ENCODE measurements at places on chromosomes 13 and 19.

GRCh38 chr19:22945560-22945959 is 57.4 kb downstream of the ZNF728 start:
- no peak for DNase-seq

DNA sequence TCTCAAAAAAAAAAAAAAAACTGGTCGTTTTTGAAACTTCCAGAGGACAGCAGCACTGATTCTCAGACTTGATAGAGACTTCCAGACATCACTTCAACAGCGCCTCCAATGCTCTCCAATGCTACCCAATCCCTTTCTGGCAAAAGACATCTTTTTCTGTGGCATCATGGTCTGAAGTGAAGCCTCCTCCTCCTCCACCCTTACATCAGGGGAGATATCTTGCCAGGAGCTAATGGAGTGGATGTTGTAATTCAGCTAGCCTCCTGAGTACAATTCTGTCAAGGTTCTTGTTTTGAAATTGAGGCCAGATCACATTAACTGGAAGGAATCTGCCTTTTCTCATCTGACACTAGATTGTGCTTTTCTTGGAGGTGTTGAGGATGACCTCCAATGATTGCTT is 24.2 kb downstream of the FXYD5 start:
- DNase-seq = no peak

GRCh38 chr13:52980695-52981094 is 47.9 kb upstream of the OLFM4 start:
- DNase-seq = no peak

GRCh38 chr19:46404055-46404752 is 9.2 kb downstream of the CCDC8 start:
- DNase-seq = peak; percentile 77

DNA sequence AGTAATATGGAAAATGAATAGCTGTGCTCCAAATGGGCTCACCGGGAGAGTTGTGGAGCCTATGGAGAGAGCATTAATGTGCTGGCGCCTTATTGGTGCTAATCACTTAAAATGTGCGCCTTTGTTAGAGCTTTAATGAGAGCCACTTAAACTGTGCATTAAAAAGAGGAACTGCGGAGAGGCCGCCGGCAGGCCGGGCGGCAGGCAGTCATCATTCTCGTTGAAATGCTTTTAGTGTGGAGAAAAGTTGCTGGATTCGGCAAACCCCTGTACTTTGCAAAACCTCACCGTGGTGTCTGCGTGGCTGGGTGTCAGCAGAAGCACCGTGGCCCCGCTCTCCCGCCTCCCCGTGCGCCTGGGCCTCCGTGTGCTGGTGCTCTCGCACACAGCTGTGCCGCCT is 105.5 kb downstream of the KDM4B start:
- no peak for DNase-seq

GRCh38 chr13:111925146-111925875 is 141.6 kb upstream of the SOX1 start:
- no peak for DNase-seq

- no peak for DNase-seq
Measured at GRCh38 chr13:78764665-78765064, 105.7 kb upstream of the OBI1 start.

DNA sequence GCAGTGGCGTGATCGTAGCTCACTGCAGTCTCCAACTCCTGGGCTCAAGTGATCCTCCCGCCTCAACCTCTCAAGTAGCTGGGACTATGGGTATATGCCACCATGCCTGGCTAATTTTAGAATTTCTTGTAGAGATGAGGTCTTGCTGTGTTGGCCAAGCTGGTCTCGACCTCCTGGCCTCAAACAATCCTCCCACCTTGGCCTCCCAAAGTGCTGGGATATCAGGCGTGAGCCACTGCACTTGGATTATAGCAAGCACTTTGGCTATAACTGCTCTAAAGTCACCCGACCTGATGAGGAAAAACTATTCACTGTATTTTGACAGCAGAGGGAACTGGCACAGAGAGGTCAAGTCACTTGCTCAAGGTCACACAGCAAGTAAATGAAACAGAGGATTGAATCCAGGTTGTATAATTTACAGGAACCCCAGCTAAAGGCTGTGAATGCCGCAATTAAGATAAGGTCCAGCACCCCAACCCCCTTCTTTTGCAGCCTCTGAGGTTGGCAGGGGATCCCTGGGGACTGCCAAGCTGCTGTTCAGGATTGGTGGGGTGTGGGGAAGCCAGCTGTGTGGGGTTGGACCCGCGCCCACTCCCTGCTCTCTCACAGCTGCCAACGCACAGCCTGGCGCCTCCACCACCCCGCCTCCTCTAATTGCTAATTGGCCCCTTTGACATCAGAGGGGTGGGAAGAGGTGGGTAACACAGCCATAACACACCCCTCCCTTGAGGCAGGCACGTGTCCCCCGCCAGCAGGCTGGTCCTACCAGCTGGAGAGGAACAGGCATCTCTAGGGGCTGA is 6.0 kb downstream of the TMIGD2 start:
- no peak for DNase-seq

GRCh38 chr13:33081666-33082065 is 65.4 kb downstream of the KL start:
- DNase-seq = no peak

DNA sequence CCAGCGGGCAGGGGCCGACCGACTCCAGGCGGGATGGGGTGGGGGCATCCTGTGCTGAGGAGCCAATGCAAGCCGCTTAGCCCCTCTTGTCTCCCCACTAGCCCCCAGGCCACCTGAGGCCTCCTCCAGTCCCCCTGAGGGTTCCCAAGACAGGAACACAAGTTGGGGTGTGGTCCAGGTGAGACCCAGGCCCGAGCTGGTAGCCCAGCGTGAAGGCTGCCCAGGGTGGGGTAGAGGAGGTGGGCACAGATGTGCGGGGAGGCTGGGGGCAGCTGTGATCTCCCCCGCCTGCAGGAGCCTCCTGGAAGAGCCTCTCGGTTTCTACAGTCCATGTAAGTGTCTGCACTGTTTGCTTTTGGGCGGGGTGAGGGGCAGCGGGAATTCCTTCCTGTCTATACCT is 10.4 kb downstream of the TLE6 start:
- DNase-seq = no peak

DNA sequence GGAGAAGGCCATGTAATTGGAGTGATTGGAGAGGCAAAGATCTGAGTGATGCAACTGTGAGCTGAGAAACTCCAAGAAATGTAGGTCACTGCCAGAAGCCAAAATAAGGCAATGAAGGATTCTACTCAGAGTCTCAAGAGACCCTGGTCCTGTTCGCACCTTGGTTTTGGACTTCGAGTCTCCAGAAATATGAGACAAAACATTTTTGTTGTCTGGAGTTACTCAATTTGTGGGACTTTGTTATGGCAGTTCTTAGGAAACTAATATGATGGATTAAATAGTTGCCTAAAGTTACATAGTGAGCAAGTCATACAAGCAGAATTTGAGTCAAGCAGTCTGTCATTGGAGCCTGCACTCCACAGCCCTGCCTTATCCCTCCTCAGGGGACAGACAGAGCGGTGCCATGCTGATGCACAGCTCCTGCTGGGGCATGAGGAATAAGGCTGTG is 104.2 kb downstream of the ITGBL1 start:
- DNase-seq = no peak

GRCh38 chr13:97844151-97844550 is 109.3 kb upstream of the IPO5 start:
- DNase-seq = no peak

GRCh38 chr19:38727306-38727867 is 16.9 kb downstream of the CAPN12 start:
- DNase-seq = no peak

GRCh38 chr13:29595380-29596063 is at the start of gene SLC7A1:
TSS of gene SLC7A1 (minus strand) at chr13:29595688. CDS start at chr13:29536188, 59,500 bp downstream.
- DNase-seq = peak; percentile 86

DNA sequence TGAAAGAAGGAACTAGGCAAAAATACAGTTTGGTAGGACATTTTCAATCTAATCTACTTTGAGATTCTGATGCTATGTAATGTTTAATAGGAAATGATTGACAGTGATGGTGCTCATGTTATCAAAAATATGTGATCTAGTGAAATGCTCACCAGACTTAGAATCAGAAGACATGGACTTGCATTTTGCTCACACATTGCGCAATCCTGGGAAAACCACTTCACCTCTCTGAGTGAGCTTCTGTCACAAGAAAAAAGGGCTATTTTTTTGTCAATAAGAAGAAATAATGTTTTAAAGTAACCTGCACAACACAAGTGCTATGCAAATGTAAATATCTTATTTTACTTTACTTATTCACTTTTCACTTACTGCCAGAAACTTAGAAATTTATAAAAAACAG is 380.9 kb upstream of the HTR2A start:
- no peak for DNase-seq

DNA sequence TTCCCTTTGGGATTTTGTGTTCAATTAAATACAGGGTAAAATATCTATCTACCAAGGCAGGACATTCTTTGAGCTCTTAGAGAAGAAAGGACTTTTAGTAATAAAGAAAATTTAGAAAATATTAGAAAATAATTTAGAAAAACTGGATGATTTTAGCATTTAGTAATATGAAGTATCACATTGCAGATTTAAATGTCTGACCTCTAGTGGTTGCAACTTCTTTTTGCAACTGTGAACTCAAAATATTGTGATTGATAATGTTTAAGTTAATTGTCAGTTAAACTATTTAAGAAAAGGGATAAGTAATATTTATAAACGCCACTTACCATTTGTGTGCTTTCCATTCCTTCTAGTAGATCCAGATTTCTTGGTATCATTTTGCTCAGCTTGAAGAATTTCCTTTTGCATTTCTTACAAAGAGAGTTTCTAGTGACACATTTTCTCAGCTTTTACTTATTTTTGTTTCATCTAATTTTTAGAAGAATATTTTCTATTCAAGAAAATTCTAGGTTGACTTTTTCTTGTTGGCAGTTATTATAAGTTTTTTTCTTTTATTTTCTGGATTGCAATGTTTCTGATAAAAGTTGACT is 10.3 kb upstream of the POSTN start:
- no peak for DNase-seq

DNA sequence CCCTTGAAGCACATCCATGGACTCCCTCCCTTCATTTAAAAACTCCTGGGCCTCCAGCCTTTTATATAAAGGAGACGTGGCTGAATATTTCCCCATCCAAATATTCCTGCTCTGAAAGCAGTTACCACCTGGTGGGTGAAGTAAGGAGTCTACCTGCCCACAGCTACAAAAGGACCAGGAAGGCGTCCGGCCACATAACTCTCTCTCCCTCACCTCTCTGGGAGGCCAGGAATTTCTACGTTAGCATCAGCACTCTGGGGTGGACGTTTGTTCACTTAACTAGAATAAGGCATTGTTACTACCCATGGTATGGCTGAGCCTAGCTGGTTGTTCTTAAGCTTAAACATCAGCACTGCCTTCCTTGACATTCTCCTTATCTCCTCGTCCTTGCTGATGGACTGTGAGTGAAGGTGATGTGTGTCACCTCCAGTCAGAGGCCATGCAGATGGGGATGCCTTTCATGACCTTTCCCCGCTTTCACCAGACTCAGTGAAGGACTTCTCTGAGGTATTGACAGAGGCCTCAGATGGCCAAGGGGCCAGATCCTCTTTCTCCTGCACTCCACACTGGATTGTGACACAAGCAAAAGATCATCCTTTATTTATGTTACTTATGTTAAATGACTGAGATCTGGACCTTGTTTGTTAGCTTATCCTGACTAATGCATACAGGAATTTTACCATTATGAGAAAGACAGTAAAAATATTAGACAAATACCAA is 22.2 kb upstream of the KPNA3 start:
- DNase-seq = no peak

- no peak for DNase-seq
Measured at GRCh38 chr13:73355134-73355533, 296.3 kb downstream of the KLF5 start.

- no peak for DNase-seq
Measured at GRCh38 chr13:23458989-23459388, 25.5 kb upstream of the SACS start.

DNA sequence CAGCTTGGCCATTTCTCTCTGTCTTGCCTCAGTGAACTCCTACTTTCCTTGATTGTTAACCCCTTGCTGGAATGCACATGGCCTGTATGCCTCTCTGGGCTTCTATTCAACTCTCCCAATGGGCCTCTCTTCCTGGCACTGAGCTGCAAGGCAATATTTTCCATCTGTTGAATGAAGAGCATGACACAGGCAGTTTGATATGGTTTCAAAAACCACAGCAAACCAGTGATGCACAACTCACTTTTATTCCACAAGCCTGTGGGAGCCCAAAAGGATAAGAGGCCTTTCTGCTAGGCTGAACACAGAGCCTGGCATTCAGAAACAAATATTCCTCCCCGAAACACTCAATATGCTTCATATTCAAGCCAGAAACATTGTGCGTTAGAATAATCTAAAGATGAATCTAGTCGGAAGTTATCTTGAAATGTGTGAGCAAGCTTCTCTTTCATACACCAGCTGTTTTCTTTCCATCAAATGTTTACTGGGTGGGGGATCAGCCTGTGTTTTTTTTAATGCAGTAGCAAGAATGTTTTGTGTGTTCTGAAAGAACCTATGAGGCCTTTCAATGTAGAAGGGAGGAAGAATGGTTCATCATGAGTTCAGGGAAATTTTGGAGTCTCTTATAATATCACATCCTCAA is 443.1 kb upstream of the SPRY2 start:
- no peak for DNase-seq

DNA sequence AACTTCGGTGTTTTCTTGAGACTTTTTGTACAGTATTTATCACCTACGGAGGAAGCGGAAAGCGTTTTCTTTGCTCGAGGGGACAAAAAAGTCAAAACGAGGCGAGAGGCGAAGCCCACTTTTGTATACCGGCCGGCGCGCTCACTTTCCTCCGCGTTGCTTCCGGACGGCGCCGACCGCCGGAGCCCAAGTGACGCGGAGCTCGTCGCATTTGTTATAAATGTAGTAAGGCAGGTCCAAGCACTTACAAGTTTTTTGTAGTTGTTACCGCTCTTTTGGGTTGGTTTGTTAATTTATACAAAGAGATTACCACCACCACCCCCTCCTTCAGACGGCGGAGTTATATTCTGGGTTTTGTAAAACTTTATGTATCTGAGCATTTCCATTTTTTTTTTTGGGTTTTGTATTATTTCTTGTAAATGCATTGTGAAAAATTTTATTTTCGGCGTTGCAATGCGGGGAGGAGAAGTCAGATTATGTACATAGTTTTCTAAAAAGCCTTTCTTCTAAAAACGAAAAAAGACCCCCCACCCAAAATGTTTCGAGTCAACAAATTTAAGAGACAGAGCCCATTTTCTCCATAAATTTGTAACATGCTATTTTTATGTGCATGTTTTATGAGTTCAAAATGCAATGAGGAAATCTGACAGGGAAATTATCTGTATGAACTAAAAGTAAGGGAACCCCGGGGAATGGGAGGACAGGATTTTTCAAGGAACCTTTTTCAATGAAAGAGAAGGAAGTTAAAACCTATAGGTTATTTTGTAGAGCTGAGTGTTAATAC is 2.3 kb downstream of the SOX1 start:
- DNase-seq = no peak

Measured in Right ventricle myocardium inferior (tissue), 1 donor.